ENCODE measurements at places on chromosomes 12 and 14.

DNA sequence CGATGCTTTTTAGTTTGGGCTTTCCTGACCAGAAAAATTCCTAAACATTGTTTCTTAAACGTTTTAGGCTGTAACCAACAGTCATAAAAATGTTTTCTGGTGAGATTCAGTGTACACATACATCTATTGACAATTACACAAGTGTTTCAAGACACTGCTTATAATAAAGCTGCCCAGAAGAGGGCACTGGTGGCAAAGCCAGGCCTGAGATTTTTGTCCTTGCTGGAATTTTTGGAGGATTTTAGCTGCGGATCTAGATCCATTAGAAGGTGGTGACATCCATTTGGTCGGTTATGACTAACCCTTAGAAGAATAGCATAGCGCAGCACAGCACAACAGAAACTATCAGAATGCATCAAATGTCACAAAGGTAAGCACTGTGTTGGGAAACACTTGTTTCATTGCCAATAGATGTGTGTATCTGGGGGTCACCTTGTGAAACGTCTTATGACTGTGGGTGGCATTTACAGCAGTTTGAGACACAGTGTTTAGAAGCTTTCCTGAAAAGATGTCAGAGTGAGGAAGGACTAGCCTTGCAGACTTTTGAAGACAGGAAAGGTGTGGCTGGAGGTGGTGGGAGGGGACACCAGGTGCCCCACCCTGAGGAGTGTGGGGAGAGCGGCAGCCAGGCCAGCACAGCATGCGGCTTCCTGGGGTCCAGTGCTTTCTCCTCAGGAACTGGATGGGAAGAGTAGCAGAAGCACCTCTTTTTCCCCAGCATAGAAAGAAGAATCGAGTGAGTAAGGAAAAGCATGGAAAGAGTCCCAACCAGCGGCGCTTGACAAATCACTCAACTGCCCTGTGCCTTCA is 54.7 kb upstream of the FKBP4 start:
- DNase-seq: no peak

DNA sequence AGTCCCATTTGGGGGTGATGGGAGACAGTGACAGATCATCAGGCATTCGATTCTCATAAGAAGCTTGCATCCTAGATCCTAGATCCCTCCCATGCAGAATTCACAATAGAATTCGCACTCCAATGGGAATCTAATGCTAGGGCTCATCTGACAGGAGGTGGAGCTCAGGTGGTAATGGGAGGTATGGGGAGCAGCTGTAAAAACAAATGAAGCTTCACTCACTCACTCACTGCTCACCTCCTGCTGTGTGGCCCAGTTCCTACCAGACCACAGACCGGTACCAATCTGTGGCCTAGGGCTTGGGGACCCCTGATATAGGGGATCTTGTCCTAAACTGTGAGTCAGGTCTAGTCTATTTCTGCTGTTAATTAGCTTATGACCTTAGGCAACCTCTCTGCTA is 40.1 kb upstream of the EPS8 start:
- no peak for DNase-seq

DNA sequence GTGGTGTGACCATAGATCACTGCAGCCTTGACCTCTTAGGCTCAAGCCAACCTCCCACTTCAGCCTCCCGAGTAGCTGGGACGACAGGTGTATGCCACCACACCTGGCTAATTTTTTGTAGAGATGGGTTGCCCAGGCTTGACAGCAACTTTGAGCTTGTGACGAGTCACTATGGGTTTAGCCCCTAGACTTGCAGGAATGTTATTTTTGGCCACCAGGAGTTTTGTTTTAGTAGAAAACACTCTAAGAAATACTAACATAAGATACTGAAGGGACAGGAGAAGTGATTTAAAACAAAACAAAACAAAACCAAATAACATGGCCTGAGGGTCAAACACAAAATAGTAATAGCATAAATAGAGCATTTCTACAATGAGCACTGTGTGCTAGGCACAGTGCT is 26.4 kb downstream of the SETD3 start:
- no peak for DNase-seq

DNA sequence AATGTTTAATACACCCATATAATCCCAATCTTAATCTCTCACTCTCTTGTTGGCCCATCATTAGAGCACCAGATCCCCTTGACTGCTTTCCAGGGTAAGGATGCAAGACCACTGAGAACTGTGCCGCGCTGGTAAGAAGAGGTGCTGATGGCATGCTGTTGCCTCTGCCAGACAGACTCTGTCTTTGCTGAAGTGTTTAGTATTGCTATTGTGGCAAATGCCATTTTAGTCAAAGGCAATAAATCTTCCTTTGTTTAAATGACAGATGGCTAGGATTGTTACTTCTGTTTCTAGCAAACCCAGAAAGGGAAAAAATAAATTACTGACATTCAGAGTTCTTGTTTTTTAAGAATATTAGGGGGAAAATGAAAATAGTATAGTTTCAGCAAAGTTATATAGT is 152.3 kb downstream of the MON2 start:
- no peak for DNase-seq

GRCh38 chr14:72604133-72604532 is 289.8 kb downstream of the DPF3 start:
- DNase-seq: no peak

GRCh38 chr12:55797068-55797467 is 20.5 kb downstream of the SARNP start:
- peak; percentile 32 for DNase-seq

- no peak for DNase-seq
Observed at GRCh38 chr12:87618199-87618598, 411.0 kb downstream of the C12orf50 start.

GRCh38 chr12:2228535-2228934 is 175.7 kb downstream of the CACNA1C start:
- DNase-seq: no peak

- no peak for DNase-seq
Observed at GRCh38 chr14:46444666-46445065, 206.9 kb downstream of the RPL10L start.

DNA sequence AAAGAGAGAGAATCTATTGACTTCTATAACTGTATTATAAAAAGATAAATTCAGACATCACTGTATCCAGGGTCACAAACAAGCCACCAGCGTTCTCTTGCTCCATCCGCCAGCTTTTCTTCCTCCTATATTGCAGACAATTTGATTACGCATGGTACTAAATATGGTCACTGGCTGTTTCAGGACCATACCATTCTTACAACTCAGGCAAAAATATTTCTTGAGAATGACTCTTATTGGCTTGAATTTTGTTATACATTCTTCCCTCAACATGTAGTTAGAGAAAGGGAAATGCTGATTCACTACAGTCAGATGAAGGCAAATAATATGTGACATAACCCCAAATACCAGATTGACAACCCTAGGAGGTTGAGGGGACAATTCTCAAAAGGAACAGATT is 101.3 kb downstream of the SLC6A15 start:
- DNase-seq: no peak

DNA sequence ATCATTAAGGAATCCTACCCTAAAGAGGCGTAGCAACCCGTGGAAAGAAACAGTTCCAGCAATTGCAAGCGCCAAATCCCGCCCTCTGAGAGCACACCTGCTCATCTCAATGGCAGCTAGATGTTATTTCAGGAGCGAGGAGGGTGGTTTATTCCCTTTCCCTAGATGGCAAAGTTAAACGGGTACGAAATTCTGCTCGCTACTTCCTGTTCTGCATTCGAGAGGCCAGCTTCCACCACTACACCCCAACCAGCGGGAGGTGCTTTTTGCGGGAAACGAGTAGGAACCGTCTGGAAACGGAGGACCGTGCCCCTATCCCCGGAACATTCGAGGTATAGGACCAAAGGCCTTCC is 536 bp downstream of the VPS29 start:
- peak; percentile 46 for DNase-seq

DNA sequence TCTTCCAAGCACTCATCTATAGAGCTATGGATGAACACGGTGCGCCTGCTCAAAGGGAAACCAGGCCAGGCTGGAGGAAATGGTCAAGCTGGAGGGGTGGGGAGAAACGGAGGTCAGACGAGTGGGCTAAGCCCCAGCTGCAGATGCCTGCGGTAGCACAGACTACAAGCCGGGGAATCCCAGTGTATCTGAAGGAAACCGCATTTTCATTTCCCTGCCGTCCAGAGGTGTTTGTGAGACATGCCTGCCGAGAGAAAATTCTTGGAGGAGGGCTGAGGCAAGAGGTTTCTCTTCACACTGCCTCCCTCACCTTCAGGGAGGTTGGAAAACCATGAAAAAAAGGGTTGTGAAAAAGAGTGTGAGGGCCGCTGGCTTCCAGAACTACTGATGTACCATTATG is 102.0 kb upstream of the FOXN3 start:
- DNase-seq: no peak

DNA sequence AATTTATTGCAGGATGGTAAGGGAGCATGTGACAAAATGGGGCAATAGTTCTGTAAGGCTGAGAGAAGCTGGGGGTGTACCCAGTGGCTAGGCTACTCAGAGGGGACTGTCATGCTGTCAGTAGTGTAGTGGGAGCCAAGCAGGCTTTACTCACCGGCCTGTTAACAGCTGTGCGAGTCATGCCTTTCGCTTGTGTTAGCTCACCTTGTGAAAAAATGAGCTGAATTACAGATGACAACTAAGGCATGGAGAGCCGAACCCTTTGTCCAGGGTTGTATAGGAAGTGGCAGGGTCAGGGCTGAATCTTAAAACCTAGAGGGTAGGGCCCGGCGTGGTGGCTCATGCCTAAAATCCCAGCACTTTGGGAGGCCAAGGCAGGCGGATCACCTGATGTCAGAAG is 37.9 kb downstream of the SH2B3 start:
- no peak for DNase-seq

GRCh38 chr12:32587581-32588495 is 91.3 kb upstream of the DNM1L start:
- no peak for DNase-seq

DNA sequence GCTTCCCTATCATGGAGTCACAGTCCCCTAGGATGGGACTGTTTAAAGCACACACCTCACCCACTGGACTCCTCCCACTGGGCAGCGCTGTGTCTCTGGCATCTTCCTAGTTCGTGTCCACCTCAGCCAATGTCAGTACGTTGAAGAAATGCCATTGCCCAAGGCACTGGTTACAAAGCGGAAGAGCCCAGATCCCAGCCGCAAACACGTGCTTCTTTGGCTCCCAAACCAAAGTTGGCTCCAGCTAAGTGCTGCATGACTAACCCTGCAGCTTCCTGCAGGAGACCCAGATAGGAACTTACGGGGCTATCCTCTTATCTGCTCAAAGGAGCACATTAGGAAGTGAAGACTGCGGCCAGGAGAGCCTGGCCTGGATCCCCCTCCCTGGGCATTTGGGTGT is 9.3 kb downstream of the SYNE3 start:
- no peak for DNase-seq

DNA sequence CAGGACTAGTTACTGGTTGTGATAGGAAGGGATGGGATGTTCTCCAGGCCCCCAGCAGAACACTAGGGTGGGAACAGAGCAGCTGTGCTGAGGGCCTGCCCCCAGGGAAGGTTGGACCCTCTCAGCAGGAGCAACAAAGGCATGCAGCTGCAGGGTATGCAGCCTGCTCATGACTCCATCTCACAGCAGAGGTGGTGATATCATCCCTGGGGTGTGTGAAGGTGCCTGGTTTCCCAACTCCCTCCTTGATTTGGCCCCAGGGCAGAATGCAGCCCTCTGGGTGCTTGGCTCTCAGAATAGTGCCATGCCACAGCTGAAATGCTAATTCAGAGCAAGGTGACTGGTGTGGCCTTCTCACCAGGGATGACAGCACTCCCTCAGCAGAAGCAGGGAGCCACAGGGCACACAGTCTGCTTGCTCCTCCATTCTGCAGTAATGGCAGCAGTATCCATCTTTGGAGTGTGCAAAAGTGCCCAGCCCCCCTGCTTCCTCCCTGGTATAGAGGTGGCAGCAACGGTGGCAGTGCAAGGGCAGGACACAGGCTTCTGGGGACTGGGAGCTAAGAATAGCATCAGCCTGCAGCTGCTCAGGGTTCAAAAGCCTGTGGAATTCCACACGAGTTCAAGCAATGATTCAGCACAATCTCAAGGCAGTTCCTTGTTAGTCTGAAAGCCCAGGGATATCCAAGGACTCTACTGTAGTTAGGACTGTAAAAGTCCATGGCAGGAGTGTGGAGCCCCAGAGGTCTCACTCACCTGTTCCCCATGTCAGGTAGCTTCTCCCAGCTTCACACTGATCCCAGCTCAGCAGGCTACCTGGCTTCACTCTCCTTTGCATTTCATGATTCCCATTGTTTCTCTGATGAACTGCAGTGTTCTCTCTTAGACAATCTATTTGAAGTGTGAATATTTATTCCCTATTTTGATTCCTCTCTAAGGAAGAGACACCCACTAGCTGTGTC is 298.1 kb upstream of the FOXG1 start:
- DNase-seq: no peak

GRCh38 chr12:6340032-6340638 is 1.7 kb downstream of the TNFRSF1A start:
- no peak for DNase-seq

DNA sequence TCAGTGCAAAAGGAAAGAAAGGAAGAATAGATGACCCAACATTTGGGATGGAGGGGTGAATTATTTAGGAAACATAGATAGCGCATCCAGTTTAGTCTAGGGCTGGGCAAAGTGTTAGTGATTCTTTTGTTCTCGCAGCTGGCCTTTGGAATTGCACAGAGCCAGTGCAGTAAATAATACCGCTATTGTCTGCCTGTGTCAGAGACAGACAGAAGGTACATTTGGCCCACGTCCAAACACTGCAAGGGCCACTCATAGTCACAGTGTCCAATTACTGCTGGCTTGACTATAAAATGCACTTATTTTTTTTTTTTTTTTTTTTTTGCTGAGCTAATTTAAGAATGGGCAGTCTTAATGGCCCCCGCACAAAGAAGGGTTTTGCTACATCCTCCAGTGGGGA is 638.6 kb downstream of the BCL11B start:
- no peak for DNase-seq

DNA sequence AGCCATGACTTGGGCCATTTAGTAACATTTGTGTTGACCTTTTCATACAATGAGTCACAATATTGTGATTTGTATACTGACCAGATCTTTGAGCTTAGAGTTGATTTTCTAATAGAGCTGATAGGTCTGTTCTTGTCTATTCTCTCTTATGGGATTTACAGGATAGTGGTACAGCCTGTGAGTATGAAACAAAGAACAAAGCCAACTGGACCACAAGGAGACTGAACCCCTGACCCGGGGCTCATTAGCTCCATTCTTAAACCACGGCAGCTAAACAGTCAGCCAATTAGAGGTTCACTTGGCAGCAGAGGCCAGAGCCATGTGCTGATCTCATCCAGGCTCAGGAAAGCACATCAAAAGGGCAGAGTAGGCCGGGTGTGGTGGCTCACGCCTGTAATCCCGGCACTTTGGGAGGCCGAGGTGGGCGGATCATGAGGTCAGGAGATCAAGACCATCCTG is 59.1 kb upstream of the GNPNAT1 start:
- DNase-seq: no peak

- no peak for DNase-seq
Observed at GRCh38 chr12:22357531-22357930, 23.0 kb upstream of the ST8SIA1 start.

GRCh38 chr12:25787701-25788100 is 170.8 kb upstream of the RASSF8 start:
- no peak for DNase-seq
